SW 1271 (cell line): ENCODE measurements at places on chromosomes 11 and 22.

- no peak for DNase-seq
Measured at GRCh38 chr22:27848005-27848404, 46.4 kb upstream of the MN1 start.

DNA sequence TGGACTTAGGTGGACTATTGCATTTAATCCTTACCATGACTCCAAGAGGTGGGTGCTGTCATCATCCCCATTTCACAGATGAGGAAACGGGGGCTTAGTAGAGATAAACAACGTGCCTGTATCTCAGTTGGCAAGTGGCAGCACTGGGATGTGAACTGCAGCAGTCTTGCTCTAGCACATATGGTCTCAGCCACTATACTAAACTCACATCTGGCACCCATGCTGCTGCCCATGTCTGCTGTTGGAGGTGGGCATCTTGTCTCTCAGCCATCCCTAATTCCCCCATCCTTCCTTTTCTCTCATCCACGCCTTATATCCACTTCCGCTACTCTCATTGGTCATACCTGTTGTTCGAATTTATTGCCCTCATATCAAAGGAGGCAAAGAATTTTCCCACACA, 3.8 kb downstream of the PRG3 start:
- DNase-seq, result no peak

DNA sequence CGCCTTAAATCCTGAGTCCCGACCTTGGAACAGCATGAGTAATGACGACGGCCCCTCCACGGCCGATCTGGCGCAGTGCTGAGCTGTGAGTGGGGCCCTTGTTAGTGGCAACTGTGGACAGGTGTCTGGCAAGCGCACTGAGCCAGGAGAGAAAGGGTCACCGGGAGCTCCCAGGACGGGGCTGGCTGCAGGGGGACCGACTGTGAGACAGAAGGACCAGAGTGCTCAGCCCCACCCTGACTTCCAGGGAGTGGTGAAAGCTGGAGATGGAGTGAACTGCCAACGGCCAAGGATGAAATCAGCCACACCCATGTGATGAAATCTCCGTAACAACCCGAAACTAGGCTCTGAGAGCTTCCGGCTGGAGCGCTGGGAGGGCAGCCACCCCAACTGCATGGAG, 228.6 kb downstream of the BRD1 start:
- DNase-seq, result no peak

DNA sequence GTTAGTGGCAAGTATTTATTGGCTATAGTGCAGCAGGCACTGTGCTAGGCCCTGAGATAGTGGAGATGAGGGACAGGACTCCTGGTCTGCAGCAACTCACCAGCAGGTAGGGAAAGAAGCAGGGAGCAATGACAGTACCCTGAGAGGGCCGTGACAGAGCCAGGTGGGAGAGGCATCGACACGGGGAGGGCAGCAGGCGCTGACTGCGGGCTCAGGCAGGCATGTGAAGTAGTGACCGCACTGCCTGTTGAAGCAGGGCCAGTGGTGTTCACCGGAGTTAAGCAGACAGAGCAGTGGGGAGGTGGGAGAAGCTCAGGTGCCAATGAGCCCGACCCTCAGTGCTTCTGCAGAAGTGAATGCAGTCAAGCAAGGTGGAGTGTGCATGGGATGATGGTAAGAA, 43.7 kb upstream of the ADA2 start:
- DNase-seq, result no peak

DNA sequence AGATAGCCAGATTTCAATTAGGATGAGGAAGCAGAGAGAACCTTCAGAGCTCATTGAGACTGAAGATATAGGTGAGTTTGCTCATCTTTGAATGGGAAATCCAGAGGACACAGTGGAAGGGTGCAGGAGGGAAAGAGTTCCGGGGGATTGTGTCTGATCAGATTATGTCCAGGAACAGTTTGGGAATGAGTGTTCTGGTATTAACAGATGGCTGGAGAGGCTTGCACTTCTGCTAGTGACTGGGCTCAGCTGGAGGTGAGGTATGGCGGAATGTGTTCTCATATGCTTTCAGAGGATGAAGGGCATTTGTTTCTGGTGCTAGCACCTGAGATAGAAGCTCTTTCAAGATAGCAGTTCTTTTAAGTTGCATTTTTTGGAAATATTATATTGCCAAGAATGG, 27.6 kb downstream of the ALKBH3 start:
- DNase-seq, result no peak

- no peak for DNase-seq
Measured at GRCh38 chr11:122764371-122765090, 73.8 kb upstream of the CRTAM start.

- DNase-seq, result no peak
Measured at GRCh38 chr11:46049325-46049897, 71.8 kb downstream of the PHF21A start.

DNA sequence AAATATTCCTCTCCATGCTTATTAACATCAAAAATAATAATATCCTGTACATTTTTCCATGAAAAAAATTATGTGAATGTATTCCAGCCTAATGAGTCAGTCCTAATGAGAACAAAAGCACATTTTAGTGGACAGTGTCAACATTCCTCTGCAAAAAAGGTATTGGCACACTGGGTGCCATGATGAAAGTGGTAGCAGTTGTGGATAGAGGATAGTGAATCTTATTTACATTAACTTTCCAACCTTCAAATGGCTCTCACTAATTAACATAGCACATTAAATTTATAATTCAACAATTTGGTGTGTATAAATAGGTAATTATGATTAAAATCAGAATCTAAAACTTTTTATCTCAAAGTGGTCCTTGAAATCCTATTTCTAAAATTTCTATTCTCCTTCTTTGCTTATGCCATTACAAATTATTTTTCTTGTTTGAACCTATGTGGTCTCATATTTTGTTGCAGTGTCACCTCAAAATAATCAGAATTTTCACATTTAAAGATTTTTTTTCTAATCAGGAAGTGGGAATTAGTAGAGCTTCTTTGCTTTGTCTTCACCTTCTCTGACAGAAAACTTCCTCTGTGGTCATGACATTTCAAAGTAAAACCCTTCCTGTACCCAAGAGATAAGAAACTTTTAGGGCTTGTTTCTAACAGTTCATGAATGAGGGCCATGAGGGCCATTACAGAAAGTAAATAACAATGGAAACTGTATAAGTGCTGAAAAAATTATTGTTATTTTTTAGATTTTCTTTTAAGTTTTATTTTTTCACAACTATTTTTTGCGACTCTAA, 18.7 kb downstream of the SOX6 start:
- DNase-seq, result no peak

DNA sequence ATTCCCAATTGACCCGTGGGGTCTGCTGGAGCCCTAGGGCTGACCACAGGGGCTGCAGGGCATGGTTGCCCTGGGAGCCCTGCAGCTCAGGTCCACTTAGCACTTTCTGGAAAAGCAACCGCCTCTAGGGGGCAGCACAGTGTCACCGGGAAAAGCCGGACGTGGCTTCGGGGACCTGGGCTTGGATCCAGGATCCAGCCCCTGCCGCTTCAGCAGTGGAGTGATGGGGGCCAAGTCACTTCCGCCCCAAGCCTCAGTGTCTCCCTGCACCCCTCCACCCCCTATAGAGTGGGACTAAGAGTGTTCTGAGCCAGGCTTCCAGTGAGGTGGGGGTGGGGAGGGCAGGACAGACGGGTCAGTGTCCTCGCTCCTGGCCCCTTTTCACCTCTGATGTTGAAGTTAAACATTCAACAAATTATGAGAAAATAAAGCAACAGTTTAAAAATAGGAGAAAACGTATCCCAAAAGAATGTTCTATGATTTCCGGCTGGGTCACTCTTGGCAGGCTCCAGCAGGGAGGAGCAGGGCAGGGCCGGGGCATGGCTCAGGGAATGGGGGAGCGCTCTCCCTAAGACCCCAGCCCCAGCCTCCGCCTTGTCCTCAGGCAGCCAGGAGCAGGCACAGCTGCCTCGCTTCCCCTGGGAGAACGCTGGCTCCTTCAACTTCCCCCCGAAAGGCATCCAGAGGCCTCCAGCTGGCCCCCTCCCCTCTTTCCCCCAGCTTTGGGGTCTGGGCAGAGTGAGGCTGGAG, 96.5 kb upstream of the FGF3 start:
- peak; percentile 54 for DNase-seq

DNA sequence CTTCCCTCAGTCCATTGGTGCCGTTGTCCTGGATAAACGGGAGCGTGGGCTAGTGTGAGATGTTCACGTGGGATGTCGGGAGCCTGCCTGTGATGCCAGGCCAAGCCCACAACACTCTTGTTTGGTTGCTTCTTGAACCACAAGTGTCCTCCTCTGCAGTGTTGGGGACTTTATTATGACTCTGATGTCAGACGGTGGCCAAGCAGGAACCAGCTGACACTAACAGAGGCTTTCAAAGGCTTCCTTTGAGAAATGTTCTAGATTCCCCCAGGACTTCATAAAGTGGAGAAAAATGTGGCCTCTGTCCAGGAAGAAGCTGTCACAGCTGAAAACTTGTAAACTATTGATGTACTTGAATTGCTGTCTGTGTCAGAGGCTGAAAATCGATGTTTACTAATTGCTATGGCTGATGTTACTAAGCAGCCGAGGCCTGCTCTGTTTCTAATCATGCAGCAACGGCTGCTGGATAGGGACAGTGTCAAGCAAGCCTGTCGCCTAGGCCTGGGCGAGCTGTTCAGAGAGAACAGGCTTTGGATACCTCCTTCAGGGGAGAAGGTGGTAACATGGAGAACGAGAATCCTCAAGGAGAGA, 131.7 kb downstream of the TBC1D22A start:
- no peak for DNase-seq

DNA sequence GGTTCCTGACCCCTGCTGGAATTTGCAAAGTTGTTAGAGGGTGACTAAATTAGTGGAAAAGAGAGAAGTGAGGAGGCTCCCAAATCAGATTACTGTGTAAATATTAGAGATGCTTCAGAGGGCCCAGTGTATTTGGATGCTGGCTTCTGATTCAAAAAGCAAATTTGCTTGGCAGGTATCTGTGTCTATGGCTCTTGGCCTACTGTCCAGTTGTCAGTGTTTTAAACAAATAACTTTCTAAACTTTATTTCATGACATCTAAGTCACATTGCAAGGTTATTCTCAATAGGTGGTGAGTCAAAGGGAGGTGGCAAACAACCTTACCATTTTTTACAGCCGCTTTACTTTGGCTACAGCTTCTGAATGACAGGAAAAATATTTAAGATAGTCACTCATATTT, 720.1 kb downstream of the KCNA4 start:
- no peak for DNase-seq

GRCh38 chr22:42277988-42278776, 7.7 kb upstream of the TCF20 start:
- no peak for DNase-seq

DNA sequence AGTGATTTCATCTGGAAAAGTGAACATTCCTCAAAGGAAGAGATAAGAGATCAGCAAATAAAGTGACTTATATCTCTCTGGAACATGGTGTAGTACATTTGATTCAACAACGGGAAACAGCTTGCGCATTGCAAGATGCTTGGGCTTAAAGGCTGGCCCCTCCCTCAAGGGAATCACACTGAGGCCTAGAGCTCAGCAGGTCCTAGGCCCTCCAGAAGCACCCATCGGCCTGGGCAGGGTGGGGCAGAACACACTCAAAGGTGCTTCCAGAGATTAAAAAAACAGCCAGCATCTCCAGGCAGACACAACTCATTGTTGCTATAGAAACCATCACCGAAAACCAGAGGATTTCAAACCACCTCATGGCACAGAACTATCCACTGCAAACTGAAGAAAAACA, 69.0 kb upstream of the ARFGAP3 start:
- no peak for DNase-seq

DNA sequence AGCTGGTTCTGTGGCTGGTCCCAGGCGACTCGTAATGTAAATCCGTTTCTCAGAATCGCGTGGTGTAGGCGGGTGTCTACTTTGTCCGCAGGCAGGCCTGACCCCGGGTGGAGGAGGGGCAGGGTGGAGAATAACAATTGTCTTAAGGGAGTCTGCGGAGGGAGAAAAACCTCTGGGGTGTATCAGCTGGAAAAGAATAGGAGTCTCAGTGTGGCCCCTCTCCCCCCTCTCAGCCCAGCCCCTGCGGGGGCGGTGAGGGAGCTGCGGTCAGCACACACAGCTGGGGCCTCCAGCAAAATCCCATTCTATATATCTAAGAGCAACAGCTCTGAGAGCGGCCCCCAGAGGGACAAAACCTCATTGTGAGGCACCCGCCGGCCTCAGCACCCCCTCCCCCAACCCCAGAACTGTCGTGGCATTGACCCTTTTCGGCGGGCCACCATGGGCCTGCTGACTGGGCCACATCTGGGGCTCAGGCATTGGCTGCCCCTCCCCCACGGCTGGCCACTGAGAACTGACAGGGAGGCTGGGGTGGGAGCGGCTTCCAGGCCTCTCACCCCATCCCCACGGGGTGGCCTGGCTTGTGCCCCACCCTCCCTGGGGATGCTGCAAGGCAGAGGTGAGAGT, 2.7 kb upstream of the MYRF start:
- DNase-seq, result no peak

- DNase-seq, result no peak
Measured at GRCh38 chr11:125569915-125570621, 791 bp downstream of the EI24 start.

GRCh38 chr11:111934306-111934705, 2.8 kb upstream of the DIXDC1 start:
- DNase-seq, result no peak
